ENCODE measurements at places on chromosomes 5 and 9. TPM values are rescaled to one million over a fixed set of nuclear protein-coding genes. Genes with fewer than 3 reads are reported as not detected.

DMXL1 gene
- total RNA-seq = 78.8 TPM

ESM1 gene
- not detected for total RNA-seq

FAM151B gene
- 11.6 TPM for total RNA-seq

RPS23 gene
- 1,163 TPM for total RNA-seq

LPCAT1 gene
- total RNA-seq = 25.1 TPM

HTR4 gene
- 21.5 TPM for total RNA-seq

ZNF608 gene
- total RNA-seq = 38.1 TPM

TRIP13 gene
- 2.1 TPM for total RNA-seq

LHX3 gene
- total RNA-seq = not detected

Measured in Peyer's patch (tissue), 4 donors.